ENCODE measurements at places on chromosomes 5 and 9.

DNA sequence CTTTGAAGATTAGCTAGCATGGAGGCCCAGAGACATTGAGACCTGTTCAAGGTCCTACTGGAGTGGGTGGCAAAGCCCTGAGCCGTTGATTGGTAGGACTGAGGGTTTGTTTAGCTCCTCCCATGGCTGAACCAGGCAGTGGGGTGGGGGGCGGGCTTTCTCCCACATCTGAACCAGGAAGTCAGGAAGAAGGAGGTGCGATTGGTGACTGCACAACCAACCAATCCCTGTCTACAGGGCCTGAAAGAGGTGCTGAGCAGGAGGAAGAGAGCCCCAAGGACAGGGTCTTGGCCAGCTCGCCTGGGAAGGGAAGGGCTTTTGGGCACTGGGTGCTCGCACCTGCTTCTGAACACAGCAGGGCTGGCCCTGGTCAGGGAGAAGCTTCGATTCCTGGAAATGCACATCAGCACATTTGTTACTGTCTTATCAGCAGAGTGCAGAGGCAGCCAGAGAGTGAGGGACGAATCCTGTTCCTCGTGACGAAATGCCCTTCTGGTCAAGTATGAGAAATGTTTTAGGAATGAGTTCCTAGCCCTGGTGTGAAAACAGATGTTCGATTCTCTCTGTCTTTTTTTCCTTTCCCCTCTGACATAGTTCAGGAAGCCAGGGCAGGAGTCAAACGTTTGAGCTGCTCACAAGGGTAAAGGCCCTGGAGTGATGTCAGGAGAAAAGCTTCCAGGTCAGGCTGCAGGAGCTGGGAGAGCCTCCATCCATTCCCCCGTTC, 294.8 kb upstream of the KLF4 start:
- DNase-seq: no peak

DNA sequence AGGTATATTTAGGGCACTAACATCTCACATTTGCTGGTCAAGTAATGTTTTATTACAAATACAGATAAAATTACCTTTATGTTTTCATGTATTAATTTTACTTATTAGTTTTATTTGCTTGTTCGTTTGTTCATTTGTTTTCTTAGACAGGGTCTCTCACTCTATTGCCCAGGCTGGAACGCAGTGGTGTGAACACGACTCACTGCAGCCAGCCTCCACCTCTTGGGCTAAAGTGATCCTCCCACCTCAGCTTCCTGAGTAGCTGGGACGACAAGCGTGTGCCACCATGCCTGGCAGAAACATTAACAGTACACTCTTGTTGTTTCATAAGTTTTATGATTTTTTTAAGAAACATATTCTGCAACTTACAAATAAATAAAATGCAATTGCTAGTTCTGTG, 123.2 kb downstream of the ZNF608 start:
- no peak for DNase-seq

GRCh38 chr5:40227366-40227765, 452.3 kb upstream of the PTGER4 start:
- no peak for DNase-seq

- no peak for DNase-seq
Observed at GRCh38 chr5:4700069-4700468, 440.1 kb upstream of the ADAMTS16 start.

DNA sequence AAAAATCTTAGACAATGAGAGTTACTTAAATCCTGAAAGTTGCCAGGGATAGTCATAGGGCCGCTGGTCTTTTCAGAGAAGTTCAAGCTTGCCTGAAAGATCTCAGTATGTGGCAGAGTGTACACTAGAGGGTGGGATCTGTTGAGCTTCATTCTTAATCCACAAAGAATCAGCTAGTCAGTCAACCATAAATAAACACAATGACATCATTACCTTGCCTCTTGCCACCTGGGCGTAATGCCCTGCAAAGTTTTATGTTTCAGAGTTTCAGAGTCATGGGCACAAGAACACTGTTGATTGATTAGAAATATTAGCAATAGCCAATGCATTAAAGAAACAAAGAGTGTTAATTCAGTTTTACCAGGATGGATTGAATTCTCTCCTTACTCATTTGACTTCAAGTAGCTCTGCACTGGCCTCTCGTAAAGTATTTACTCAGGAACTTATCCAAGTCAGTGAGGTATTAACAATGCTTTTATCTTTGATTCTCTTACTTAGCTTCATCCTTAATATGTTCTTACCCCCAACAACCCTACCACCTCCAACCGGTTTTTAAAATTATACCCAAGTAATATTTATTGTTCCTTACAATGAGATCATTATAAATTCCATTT, 14.3 kb upstream of the ANXA1 start:
- DNase-seq: no peak

DNA sequence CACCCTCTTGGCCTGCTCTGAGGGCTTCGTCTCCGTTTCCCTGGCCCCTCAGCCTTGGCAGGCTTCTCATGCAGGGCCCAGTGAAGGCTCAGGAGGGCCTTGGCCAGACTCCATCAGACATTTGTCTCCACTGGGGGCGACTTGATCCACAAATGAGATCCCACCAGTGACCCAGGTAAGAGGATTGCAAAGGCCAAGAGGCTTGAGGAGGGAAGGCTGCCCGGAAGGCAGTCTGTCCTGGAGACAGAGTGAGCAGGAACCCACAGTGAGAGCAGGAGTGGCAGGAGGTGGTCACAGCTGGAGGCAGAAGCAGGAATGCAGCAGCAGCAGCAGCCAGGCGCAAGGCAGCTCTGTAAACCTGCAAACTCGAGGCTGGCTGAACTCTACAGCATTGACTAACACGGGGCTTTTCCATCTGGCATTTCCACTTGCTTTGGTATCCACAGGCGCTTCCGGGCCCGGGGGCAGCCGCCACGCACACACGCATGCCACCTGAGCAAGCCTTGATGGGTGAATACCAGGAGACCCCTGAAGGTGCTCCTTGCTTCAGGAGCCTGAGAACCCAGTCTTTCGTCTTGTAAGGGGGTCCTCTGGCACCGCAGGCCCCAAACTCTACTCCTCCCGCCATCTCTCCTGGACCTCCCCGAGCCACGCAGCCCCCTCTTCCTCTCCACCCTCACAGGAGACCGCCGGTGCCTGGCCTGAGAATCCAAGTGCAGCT, 14.7 kb downstream of the MGAT1 start:
- no peak for DNase-seq

GRCh38 chr5:14306329-14306815, 163.2 kb downstream of the TRIO start:
- DNase-seq: no peak

GRCh38 chr9:86304236-86304730, 21.9 kb upstream of the ISCA1 start:
- DNase-seq: no peak

- no peak for DNase-seq
Observed at GRCh38 chr9:88013607-88014006, 39.3 kb upstream of the CDK20 start.

GRCh38 chr5:14415698-14416074, 165.9 kb upstream of the OTULINL start:
- peak; percentile 17 for DNase-seq

- DNase-seq: peak; percentile 29
Observed at GRCh38 chr9:104863180-104863883, 64.6 kb downstream of the ABCA1 start.

DNA sequence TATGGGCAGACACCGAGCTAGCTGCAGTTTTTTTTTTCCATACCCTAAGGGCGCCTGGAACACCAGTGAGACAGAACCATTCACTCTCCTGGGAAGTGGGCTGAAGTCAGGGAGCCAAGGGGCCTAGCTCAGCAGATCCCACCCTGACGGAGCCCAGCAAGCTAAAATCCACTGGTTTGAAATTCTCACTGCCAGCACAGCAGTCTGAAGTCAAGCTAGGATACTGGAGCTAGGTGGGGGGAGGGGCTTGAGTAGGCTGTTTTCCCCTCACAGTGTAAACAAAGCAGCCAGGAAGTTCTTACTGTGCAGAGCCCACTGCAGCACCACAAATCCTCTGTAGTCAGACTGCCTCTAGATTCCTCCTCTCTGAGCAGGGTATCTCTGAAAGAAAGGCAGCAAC, 151.7 kb upstream of the HCN1 start:
- DNase-seq: no peak

- no peak for DNase-seq
Observed at GRCh38 chr5:57696825-57697570, 214.4 kb upstream of the ACTBL2 start.

- no peak for DNase-seq
Observed at GRCh38 chr5:142679744-142680143, 6.1 kb downstream of the FGF1 start.

GRCh38 chr5:143755966-143756365, 56.0 kb upstream of the HMHB1 start:
- no peak for DNase-seq

- peak; percentile 58 for DNase-seq
Observed at GRCh38 chr5:172274951-172275753, 8.4 kb downstream of the UBTD2 start.

DNA sequence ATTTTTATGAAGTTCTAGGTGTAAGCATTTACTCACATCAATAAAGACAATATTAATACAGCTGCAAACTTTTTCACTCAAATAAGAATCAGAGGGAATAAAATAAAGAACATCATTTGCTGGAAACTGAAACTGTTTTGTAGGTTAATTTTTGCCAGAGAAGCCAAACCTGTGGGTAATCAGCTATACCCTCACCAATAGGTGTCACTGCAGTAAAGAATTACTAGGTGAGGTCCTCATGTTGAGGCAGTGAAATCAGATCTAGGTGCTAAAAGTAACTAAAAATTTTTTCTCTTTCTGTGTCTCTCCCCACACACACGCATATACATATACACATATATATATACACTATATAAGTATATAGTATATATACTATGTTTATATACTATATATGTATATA, 1016.3 kb upstream of the SEMA6A start:
- no peak for DNase-seq

- DNase-seq: no peak
Observed at GRCh38 chr5:89847743-89848142, 561.8 kb downstream of the CETN3 start.

DNA sequence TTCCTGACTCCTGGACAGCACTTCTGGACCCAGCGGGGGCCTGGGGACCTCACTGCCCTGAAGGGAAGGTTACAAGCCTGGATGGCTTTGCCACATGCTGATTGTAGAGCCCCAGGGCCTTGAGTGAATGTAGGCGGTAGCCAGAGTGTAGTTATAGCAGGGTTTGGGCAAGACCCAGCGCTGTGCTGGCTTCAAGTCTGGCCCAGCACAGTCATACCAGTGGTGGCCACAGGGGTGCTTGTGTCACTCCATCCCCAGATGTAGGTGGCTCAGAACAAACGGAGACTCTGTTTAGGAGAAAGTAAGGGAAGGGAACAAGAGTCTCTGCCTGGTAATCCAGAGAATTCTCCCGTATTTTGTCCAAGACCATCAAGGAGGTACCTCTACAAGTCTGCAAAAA, 84.6 kb downstream of the STARD4 start:
- no peak for DNase-seq

DNA sequence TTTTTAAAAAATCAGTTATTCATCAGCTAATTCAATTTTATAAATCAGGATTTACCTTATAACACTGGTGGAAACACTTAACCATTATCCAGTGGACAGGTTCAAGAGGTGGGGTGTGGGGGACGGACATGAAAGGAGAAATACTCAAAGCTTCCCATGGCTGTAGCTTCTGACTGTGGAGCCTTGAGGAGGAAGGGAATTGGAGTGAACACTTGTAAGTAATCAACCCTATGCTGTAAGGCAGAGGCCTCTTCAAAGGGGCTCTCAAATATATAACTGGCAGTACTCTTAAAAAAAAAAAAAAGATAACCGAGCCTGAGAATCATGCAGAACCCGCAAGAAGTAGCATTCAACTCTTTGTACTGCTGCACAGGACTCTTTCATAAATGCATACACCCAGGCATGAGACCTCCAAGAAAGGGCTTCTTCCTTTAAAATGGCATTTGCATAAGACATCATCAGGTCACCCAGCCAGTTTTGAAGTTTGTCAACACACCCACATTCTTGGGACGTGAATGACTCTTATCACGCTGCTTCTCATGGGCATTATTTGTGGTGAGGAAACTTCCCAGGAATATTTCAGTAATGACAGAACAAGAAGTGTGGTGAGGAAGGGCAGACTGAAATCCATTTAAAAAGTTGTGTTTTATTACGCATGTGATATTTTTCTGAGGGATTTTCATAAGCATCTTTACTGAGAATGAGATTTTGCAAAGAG, 8.1 kb downstream of the OSMR start:
- DNase-seq: no peak

- no peak for DNase-seq
Observed at GRCh38 chr5:123559434-123559775, 47.4 kb downstream of the CSNK1G3 start.

DNA sequence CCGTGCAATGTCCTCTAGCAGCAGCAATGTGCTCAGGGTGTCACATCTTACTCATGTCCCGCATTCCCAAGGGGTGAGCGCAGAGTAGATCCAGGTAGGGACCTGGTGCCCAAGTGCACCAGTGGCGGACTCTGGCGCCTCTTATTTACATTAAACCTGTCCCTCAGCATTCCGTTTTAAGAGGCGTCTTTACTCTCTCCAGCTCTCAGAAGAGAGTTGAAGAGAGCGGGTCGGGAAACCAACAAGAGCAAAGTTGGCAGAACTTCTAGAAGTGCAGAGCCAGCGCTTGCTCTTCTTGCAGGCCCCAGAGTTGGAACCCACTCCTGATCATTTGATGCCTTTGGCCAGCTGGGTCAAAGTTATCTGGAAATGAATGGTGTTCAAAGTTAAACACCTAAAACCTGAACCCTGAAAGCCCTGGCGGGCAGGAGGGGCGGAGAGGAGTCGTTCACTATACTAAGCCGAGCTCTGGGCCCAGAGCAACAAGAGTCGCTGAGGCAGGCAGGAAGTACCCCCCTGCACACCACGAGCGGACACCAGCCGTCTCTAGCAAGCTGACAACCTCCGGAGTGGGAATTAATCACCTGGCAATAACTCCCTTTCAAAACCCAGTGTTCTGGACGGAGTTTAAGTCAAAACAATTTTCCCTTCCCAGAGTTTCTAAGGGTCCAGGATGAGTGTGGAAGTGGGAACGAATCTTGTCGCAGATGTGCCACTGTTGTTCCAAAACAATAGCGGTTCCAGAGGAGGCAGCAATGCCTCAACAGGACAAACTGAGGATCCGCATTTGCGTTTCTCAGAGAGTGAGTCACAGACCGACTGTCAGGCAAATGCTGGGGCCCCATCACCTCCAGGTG, 122.8 kb downstream of the TMEM161B start:
- no peak for DNase-seq

GRCh38 chr5:44233691-44234090, 155.5 kb downstream of the FGF10 start:
- no peak for DNase-seq

GRCh38 chr9:88949425-88949824, 41.8 kb upstream of the S1PR3 start:
- DNase-seq: no peak

All from stimulated activated CD4-positive, alpha-beta T cell treated with anti-CD3 and anti-CD28 coated beads, Interleukin-4, amount 100 ng/mL, for 1 hour (primary cell).